ENCODE measurements at places on chromosomes 3 and 15. TPM values are rescaled to one million over a fixed set of nuclear protein-coding genes. Genes with fewer than 3 reads are reported as not detected.
A peak's percentile ranks its signal among the peaks of the same experiment; 100 is the strongest.

Gene TRH
- polyA plus RNA-seq: not detected

DNA sequence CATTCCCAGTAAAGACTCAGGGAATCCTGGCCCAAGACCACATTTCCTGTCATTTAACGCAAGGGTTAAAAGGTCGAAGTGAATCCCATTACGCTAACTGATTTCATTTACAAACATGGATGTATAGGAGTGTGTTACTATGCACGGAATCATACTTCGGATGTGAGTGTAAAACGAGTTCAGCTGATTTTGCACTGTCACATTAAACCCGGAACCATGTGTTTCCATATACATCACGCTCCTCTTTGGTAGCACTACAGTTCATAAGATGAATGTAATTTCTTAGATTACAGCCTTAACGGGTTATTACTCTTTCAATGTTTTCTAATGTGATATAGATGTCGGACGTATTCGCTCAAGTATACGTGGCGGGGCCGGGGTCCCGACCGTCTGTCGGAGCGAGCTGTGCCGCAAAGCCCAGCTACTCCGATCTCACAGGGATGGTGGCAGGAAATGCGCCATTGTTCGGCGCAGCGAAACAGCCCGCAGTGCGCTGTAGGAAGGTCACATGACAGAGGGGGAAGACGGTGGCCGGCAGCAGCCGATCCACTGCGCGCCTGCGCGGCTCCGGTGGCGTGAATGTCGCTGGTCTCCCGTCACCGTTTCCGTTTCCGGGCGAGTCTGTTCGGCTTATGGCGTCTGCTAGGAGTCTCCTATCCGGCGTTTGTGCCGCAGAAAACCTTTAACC, 97.3 kb downstream of the NPAP1 start:
- DNase-seq: peak; percentile 70

GRCh38 chr15:56832125-56832524, 86.3 kb upstream of the TCF12 start:
- DNase-seq: no peak

DNA sequence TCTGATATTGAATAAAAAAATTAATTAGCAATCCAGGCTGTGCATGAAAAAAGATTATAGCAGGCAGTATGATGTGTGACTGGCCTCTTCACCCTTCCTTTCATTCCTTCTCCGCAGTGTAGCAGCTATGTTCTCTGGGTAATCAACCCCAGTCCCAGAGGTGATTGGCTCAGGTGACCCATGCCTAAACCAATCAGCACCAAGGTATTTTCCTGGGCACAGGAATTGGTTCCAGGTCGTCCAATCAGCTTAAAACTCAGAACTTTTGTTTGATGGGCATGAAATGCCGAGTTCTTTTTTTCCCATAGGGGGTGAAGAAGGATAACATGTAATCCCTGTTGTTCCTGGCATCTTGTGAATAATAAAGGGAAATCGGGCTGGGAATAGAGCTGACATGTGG, 5.8 kb upstream of the BNC1 start:
- DNase-seq: no peak

DNA sequence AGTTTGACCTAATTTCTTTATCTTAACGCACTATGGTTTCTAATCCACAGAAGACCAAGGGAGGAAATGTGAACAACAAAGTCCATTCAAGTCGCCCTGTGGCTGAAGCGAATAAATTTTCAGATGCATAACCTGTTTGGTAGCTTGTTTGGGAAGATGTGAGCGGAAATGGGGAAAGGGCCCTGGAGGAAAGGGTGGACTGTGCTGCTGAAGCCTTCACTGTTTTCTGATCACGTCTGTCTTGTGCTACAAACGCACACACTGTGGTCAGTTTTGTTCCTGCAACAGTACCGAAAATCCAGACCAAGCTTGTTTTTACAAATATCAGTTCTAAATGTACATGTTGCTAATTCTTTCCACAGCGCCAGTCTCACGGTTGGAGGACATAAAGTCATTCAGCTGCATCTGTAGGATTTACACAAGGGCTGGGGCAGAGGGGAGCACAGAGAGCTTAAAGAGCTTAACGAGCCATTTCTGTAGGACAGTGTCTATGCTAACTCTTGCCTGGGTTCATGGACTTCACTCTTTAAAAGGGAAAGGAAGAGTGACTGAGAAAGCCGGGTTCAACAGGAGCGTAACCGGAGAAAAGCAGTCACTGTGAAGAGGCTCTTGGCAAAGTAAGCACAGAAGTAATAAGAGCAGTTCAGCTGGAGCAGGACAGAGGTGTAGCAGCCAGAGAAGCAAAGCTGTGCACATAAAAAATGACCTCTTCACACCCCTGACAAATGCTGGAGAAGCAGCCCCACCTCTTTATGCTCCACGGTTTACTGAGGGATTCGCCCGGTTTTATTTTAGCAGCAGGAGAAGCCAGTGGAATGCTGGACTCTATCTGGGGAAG, 66.6 kb downstream of the USF3 start:
- DNase-seq: no peak

Gene CCK
- polyA plus RNA-seq: not detected

Gene RPL39L
- polyA plus RNA-seq: 4.2 TPM

Gene GXYLT2
- 0.06 TPM for polyA plus RNA-seq

DNA sequence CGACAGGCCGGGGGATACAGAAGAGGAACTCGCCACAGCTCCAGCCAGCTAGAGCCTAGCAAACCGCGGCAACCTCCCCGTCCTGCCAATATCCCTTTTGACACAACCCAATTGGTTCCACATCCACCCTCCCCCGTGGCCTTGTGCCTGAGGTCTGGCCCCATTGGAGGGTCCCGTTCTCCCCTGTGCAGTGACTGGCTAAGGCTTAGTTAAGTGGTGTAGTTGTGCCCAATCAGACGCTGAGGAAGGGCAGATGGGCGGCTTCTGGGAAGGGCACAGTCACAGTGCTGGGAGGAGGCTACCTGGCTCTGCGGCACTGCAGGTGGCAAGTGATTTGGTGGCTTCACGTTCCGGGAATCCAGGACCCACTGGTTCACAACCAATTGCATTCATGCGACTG, 78.6 kb downstream of the SNRK start:
- no peak for DNase-seq

Gene TM6SF1
- polyA plus RNA-seq: 0.65 TPM

DNA sequence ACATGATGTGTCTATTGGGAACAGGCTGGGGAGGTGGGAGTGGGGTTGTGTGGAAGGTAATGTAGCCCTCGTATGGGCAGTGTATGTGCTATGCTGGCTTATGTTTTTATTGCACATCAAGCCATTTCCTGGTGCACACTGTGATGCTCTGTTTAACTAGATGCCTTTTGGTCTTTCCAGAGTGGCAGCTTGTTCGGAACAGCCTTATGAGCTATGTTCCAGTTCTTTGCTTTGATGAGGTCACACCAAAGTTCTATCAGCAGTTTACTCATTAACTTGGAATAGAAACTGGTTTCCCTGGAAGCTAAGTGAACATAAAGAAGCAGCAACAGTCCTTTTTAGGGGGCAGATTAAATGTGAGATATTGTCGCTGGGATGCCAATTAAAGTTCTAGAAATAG, 133.9 kb downstream of the DIPK2A start:
- DNase-seq: no peak

Gene ISG20
- polyA plus RNA-seq: 14.1 TPM

Gene SERP1
- 247 TPM for polyA plus RNA-seq

GRCh38 chr3:128597900-128598299, 52.7 kb downstream of the RPN1 start:
- DNase-seq: no peak

Gene ILDR1
- polyA plus RNA-seq: 0.07 TPM

DNA sequence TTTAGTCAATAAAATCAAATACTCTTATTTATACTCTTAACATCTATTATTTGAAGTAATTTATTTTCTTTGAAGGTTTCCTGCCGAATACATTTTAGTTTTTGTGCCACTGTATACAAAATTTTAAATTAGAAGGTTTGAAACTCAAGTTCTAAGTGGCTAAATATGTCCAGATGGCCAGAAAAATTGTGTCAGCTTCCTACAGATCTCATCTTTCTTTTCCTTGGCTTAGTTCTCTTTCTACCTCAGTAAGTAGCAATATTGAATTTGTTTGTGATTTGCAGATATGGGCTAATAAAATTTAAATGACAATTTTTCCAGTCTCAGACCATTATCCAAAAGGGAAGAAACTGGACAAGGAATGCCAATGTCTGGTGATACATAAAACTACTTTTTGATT, 452.1 kb downstream of the ROBO2 start:
- DNase-seq: no peak

GRCh38 chr3:131403216-131403895, 21.8 kb downstream of the NUDT16 start:
- DNase-seq: no peak

Gene GOLGA8O
- not detected for polyA plus RNA-seq

Gene SV2B
- polyA plus RNA-seq: not detected

DNA sequence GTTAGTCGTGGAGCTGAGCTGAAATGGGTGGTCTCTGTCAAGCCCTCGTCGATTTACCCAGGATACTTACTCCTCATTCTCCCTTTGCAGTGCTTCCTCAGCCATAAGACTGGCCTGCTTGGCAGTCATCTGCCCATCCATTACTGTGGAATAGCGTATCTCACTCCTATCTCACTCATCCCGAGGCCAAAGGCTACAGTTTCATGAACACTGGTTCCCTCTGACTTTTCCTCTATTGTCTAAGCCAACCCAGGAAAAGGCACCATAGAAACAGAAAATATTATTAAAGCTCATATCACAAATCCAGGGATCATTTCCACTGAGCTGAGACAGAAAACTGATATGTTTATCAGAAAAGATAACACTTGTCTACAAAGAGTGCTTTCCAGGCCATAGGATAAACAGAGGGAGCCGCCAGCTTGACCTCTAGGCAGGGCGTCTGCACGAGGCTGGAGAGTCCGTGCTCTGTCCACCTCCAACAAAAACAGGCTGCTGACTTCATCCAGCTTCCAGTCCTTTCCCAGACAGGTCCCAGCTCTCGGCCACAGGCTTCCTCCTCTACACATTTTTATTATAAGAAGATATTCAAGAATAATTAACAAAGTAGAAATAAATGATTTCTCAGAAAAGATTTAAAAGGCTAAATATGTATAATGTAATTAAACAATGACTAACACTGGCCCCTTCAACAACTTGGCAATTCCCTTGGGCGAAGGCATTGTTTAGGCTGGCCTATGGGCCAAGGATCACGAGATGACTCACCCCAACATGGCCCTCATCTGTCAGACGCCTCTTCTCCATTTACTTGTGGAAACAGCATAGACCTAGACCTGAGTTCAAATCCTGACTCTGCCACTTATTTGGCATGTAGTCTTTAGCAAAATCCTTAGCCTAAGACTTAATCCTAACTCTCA, 27.4 kb upstream of the BOC start:
- DNase-seq: no peak

- no peak for DNase-seq
These were observed 377.0 kb downstream of the OCA2 start for GRCh38 chr15:27722102-27722501.

Gene C2CD4B
- polyA plus RNA-seq: 0.17 TPM

All from liver (tissue), 10 donors.